Right forelimb (tissue), 1 donor: ENCODE measurements at places on chromosomes 5 and 9.

GRCh38 chr5:137718611-137719010 lies 17.3 kb downstream of the KLHL3 start:
- no peak for DNase-seq

DNA sequence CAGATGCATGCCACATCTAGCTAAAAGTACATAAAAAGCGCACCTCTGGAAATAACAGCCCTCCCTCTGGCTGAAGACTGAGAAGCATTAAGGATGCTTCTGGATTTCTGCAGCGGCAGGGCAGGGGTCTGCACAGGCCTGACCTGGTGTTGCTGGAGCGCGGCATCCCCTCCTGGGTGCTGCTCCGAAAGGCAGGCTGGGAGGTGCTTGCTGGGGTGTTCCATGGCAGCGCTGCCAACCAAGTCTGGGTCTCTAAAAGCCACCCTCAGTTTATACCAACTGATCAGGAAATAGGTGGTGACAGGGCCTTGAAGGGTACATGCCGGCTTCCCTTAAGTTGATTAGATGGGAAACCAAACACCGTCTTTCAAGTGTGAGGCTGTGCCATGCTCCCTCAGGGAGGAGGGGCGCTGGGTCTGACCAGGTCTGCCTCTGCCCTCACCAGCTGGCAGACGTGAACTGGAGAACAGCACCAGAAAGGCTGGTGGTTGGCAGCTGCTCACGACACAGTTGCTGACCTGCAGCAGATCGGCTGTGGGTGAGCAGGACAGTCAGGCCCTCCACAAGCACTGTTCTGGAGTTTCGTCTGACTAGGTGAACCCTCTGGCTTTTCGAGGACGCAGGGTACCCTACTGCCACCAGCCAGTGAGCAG lies 81.6 kb downstream of the DAP start:
- no peak for DNase-seq

DNA sequence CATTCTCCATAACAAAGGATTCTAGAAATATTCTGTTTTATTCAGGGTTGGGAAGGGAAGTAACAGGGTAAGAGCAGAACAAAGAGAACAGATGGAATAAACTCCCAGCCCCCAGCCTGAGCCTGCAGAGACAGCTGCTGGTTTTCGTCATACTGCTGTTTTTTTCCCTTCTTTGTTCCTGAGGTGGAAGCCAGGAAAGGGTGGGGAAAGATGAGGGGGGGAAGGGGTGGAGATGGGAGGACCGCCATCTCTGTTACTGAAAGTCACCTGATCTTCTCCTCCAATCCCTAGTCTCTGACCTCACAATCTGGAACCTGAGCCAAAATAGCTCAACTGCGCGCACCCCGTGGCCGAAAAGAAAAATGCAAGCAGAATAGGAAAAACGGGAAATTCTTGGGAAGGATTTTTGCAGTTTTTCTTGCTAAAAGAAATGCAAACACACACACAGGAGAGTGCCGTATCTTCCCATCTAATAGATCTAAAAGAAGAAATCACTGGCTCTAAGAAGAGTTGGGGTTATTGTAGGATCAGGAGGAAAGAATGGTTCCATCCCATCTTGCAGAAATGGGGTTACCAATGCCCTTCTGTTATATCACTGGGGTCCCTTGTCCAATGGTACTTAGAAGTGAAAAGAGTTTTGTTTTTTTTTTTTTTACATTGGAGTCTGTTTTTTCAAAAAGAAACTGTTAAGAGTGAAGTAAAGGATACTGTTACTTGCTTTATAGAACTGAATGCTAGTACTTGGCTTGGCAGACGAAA lies 57.9 kb downstream of the DIAPH1 start:
- peak; percentile 91 for DNase-seq

GRCh38 chr5:87899721-87900131 lies 368.9 kb downstream of the TMEM161B start:
- no peak for DNase-seq

DNA sequence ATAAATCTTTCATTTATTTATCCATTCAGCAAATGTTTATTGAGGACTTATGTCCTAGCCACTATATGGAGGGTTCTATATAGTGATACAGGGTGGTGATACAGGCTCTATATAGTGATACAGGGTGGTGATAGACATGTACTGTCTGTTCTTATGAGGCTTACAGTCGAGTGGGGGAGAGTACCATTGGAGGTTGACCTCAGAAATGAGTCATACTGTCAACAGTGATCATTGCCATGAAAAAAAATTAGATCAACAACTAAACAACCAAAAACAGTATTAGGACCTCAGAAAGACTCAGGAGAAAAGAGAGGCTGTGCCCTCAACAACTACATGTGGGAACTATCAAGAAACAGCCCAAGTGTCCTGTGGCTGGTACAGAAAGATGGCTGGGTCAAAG lies 22.0 kb downstream of the PAPPA start:
- no peak for DNase-seq

GRCh38 chr9:14398473-14398872 lies 84.5 kb upstream of the NFIB start:
- DNase-seq: no peak

DNA sequence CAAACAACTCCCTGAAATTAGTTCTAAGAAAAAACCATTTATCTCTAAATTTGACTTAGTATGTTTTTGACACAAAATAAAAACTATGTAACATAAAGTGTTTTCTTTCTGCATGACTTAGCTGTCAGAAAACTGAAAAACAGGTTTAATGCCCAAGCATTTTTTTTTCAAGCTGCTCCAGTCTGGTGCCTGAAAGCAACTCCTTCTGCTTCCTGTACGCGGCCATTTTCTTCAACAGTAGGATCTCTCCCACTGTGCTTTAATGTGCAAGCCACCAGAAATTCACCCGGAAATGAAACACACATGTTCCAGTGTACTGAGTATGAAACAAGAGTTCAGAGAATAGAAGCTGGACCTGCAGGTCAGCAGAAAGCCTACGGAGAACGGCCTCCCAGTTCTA lies 161.2 kb downstream of the MED27 start:
- DNase-seq: no peak

DNA sequence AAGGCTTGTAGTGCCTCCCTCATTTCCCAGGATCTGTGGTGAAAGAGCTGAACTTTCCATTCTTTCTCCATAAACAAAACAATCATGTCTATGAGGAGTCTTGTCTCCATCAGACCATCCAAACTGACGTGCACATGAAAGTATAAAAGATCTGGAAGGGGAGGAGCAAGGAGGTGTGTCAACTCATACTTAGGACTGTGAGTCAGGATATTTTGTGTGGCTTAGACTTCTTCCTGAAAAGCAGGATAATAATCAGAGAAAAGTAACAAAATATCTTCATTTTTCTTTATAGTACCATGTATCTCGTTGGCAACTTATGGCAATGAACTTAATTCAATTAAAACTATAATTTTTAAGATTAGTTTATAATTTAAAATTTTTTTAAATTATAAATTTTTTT lies 96.0 kb upstream of the PRRC1 start:
- no peak for DNase-seq

DNA sequence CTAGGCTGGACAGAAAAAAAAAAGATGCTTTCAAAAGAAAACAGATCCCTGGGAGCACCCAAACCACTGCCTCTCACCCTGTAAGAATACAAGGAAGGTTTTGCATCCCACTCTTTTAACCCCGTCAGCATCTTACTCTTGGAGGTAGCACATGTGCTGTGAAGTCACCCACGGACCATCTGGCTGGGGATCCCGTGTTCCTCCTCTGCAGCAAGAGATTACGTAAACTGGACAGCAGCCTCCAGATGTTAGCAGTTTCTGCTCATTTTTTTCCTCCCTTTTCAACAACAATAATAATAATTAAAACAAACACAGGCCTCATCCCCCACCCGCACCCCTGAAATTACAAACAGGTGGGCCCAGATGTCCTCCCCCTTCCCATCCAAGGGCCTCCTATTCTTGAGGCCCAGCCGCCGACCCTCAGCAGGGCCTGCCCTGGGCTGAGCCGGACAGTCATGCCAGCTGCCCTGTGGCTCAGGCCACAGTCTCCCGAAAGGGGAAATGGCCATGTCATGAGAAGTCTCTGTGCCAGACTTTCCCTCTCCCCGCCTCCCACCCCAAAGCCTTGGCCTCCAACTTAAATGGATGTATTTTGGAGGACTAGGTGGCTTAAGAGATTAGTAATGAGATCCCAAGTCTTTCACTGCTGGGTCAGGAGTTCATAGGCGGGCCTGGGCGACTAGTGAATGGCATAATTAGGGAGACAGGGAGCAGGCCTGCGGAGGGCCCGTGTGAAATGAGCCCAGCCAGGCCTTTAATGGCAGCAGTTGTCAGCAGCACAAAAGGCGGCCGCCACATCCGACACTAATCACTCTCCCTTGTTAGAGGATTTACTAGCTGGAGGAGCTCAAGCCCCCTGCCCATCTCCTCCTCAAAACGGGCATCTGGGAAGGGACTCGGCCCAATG lies 165.1 kb downstream of the PAPPA start:
- DNase-seq: peak; percentile 56

DNA sequence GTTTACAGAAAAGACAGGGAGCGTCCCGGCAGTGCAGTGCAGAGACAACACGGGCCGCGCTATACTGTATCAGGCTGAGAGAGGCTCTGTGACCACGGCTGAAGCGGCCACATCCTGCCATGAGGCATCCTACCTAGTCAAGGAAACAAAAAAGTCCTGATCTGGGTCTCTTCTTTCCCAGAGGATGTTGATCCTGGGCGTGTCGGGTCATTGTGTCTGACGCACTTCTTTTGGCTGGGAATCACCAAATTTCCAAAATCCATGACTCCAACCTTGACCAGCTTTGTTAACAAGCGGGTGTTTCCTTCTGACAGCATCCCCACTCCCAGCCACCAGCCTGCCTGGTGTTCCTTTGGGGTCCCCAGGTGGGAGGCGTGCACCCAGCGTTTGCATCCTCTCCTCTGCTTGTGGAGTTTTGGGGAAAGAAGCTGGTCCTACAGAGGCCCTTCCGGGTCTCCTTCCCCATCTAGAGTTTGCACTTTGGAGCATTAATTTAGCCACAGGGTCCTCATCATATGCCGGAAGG lies 91.4 kb upstream of the RAI14 start:
- DNase-seq: no peak

- no peak for DNase-seq
Measured at GRCh38 chr9:21682981-21683380, 119.5 kb upstream of the MTAP start.

GRCh38 chr5:143582869-143583268 lies 179.4 kb upstream of the NR3C1 start:
- DNase-seq: no peak

- peak; percentile 78 for DNase-seq
Measured at GRCh38 chr5:17189381-17190036, 27.9 kb upstream of the BASP1 start.

DNA sequence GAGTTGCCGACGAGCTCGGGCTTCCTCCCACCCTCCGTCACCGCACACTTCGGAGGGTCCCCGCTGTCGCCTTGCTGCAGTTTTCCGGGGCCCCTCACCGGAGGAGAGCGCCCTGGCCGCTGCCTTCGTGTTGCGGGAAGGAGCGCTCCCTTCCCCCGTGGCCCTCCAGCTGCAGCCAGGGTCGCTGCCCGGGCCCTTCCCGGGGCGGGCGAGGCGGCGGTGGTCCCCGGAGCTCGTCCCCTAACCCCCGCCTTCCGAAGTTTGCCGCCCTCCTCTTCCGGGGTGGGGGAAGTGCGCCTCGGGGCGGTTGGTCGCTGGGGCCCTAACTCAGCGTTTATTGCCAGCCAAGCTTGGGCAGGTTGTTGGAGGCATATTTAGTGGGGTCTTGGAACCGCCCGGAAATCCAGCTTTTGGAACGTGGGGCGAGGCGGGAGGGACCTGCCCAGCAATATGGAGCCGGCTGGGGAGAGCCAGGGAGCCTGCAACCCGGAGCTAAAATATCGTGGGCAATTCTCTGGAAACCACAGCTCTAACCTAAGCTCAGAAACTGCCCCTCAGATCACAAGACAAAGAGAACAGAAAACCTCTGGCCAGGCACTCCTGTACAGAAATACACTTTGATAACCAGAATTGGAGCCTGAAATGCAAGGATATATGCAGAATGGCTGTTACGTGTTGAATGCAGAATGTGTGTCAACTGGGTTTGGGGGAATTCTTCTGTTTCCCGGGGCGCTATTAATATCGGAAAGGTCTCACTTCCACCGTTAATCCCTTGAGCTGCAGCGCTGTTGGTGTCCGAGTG lies 890 bp downstream of the PIK3R1 start:
- peak; percentile 72 for DNase-seq

DNA sequence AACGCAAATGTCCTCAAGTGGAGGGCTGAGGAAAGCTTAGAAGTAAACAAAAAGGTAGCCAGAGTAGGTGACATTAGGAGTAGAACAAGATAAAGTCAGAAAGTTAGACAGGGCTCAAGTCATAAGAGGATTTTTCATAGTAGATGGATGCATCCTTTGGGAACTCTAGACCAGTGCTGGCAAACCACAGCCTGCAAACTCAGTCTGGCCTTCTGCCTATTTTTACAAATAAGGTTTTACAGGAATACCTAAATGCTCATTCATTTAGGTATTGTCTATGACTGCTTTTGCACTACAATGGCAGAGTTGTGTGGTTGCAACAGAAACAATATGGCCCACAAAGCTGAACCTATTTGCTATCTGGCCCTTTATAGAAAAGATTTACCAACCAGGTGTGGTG lies 116.0 kb upstream of the HMHB1 start:
- no peak for DNase-seq

DNA sequence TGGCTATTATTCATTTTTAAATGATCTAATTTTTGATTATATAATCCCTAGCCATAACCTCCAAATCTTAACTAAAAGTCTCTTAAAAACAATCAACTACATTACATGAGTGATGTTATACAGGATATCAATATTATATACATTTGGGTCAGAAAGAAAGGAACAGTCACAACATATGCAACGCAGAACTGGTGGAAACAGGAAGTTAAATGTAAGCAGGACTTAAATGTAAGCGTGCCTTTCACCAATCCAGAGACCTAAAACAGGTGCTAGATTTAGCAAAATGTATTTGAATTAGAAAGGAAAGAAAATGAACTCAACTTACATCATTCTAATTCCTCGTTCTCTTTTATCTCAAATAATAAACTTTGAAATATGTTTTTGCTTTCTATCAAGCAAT lies 738.5 kb downstream of the PTPRD start:
- no peak for DNase-seq

GRCh38 chr5:144203750-144204596 lies 33.3 kb downstream of the KCTD16 start:
- DNase-seq: no peak

DNA sequence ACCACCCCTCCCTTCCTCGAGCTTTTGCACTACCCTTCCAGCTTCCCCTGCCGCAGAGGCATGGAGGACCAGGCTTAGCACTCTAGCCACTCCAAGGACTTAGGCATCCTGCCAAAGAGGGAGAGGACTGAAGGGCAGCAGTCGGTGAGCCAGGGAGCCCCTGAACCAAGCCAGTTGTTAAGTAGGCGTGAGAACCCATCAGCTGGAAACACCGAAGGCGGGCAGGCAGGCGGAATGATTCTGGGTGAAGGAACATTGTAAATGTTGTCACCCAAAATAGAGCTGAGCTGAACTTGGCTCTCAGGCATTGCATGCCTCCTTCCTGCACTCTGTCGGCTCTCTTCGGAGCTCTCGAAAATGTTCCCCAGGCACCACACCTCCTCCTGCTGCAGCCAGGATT lies 42.8 kb downstream of the NRG2 start:
- no peak for DNase-seq

GRCh38 chr5:84524491-84524890 lies 139.8 kb upstream of the EDIL3 start:
- no peak for DNase-seq

- DNase-seq: no peak
Measured at GRCh38 chr5:25286319-25286718, 641.5 kb upstream of the CDH10 start.
